ENCODE measurements at places on chromosomes 13 and 19.

DNA sequence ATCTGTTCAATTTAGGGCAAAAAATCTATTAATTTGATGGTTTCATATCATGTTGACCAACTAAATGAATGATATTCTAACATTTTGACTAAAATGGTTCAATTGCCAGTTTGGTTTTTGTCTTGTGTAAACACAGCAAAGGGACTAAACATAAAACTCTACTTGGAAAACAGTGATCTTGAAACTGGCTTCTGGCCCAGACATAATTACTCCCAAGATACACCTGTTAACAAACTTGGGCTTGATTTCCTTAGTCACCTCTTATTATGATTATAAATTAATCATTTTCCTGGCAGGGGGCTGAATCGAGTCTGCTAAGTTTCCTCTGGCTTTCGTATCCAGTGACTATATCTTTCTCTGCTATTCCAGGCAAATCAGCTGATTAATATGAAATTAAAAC lies 78.0 kb upstream of the OXGR1 start:
- H3K4me3 ChIP-seq, result no peak overlapping the region
- no peaks in the 10 kb centered on the region for H3K36me3 ChIP-seq
- H3K27ac ChIP-seq, result no peak overlapping the region
- DNase-seq, result no peak
- H3K4me1 ChIP-seq, result no peaks in the 10 kb centered on the region

- H3K4me3 ChIP-seq, result no peak overlapping the region
- H3K27ac ChIP-seq, result peak overlapping the region; percentile 12
Measured at GRCh38 chr19:14370169-14370939, 10.9 kb upstream of the ADGRE5 start.

GRCh38 chr19:35872180-35872579 lies 3.8 kb downstream of the APLP1 start:
- H3K4me3 ChIP-seq, result no peak overlapping the region
- H3K4me1 ChIP-seq, result peaks cover 13% of the 10 kb centered on the region
- H3K27me3 ChIP-seq, result peaks cover 3% of the 10 kb centered on the region
- no peak overlapping the region for H3K27ac ChIP-seq
- H3K36me3 ChIP-seq, result no peaks in the 10 kb centered on the region

DNA sequence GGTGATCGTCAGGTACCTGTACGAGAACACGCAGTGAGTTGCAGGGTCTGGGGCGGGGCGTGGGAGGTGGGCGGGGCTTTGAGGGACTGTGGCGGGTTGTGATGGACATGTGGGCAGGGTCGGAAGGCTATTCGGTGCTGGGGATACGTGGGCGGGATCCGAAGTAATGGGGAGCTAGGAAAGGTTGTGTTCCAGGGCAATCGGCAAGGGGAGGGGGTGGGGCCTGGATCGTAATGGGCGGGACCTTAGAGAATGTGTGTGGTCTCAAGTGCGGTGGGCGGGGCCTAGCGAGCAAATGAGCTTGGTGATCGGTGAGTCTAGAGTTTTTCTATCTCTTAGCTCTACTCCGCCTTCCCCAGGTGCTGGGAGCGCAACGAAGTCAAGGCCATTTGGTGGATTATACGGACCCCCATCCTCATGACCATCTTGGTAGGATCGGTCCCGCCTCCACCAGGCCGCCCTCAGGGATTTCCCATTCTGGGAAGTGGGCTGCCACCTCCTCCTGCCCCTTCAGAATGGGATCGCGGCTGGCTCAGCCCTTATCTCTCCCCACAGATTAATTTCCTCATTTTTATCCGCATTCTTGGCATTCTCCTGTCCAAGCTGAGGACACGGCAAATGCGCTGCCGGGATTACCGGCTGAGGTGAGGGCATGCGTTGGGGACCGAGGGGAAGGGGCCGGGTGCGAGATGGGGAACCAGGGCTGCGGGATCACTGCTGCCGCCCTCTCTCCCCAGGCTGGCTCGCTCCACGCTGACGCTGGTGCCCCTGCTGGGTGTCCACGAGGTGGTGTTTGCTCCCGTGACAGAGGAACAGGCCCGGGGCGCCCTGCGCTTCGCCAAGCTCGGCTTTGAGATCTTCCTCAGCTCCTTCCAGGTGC lies 9.6 kb downstream of the GIPR start:
- H3K27me3 ChIP-seq, result no peaks in the 10 kb centered on the region
- peak; percentile 89 for DNase-seq
- peak overlapping the region; percentile 70 for H3K27ac ChIP-seq
- peak overlapping the region; percentile 59 for H3K4me3 ChIP-seq
- no peaks in the 10 kb centered on the region for H3K36me3 ChIP-seq

DNA sequence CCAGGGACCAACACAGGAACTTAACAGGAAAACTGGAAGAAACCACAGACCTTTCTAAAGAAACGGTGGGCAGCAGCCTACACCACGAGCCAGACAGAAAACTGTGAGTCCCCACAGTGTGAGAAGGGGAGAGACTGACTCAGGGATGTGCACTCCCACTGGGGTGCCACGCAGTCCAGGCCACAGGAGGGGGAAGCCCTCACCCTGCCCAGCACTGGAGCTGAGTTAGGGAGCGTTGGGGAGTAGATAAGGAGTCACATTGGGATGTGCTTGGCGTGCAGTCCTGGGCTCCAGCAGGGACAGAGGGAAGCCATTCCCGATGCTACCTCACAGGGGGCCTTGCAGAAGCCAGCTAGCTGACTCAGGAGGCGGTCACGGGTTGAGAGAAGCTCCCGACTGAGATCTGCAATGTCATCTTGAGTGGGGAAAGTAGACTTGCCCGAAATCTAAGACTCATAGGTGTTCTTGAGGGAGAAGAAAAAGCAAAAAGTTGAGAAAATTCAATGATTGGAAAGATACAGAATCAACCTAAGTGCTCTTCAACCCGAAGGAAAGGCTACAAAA lies 17.3 kb downstream of the SIGLEC8 start:
- DNase-seq, result no peak
- no peaks in the 10 kb centered on the region for H3K36me3 ChIP-seq
- H3K4me3 ChIP-seq, result no peak overlapping the region
- H3K27ac ChIP-seq, result no peak overlapping the region
- H3K27me3 ChIP-seq, result no peaks in the 10 kb centered on the region

DNA sequence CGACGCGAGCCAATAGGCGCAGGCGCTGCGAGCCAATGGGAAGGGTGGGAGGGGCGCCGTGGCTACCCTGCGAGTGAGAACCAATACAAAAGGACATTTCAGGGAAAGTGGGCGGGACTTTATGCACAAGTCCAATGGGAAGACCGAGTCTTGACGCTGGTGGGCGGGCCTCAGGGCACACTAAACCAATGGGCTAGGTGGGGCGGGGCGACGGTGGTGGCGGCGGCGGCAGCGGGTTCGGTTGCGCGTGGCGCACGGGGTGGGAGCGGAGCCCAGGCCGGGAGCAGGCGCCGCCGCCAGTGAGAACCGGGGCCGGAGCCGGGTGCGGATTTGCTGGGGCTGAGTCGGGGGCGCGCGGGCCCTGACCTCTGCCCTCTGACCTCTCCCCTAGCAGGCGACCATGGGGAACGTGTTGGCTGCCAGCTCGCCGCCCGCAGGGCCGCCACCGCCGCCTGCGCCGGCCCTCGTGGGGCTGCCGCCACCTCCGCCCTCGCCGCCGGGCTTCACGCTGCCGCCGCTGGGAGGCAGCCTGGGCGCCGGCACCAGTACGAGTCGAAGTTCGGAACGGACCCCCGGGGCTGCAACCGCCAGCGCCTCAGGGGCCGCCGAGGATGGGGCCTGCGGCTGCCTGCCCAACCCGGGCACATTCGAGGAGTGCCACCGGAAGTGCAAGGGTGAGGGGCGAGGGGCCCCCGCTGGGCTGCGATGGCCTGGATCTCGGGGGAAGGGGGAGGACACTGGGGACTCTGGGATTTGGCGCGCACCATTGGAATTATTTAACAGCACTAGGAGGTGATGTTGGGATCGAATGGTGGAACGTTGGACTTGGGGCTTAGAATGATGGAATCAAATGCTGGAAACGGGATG lies at the start of gene TOMM40:
TSS of gene TOMM40 (plus strand) at position 239 of the 867 bp plus-strand sequence. CDS start at position 401, 162 bp downstream.
- peak within 1 kb of the TSS; percentile 86 for H3K4me3 ChIP-seq
- no peaks in the 10 kb centered on the region for H3K36me3 ChIP-seq
- no peaks in the 10 kb centered on the region for H3K27me3 ChIP-seq
- H3K4me1 ChIP-seq, result peaks cover 16% of the 10 kb centered on the region

DNA sequence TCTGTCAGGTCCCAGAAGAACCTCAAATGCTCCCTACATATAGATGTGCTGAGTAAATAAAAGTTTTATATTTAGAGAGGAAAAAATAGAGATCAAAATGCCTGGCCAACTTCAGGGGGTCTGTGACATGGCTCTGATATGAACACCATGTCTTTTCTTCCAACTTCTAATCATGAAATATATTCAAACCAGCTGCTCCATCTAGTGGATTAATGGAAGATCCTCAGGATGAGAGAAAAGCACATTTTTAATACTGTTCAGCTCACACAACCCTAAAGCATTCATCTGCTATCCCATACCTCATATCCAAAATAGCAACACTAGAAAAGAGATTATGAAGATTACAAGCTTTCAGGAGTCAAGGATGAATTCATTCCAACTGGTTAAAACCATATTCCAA lies 56.0 kb upstream of the DOCK9 start:
- no peak for DNase-seq
- no peaks in the 10 kb centered on the region for H3K27me3 ChIP-seq
- no peak overlapping the region for H3K27ac ChIP-seq
- no peaks in the 10 kb centered on the region for H3K4me1 ChIP-seq

GRCh38 chr13:94417294-94417693 lies 62.2 kb downstream of the DCT start:
- peaks cover 9% of the 10 kb centered on the region for H3K27me3 ChIP-seq
- DNase-seq, result no peak
- no peaks in the 10 kb centered on the region for H3K36me3 ChIP-seq
- H3K4me3 ChIP-seq, result no peak overlapping the region
- no peaks in the 10 kb centered on the region for H3K4me1 ChIP-seq
- H3K27ac ChIP-seq, result no peak overlapping the region

- no peak overlapping the region for H3K27ac ChIP-seq
- no peaks in the 10 kb centered on the region for H3K27me3 ChIP-seq
- no peaks in the 10 kb centered on the region for H3K4me1 ChIP-seq
- H3K36me3 ChIP-seq, result no peaks in the 10 kb centered on the region
- DNase-seq, result no peak
Measured at GRCh38 chr13:108034909-108035410, 180.4 kb downstream of the LIG4 start.

DNA sequence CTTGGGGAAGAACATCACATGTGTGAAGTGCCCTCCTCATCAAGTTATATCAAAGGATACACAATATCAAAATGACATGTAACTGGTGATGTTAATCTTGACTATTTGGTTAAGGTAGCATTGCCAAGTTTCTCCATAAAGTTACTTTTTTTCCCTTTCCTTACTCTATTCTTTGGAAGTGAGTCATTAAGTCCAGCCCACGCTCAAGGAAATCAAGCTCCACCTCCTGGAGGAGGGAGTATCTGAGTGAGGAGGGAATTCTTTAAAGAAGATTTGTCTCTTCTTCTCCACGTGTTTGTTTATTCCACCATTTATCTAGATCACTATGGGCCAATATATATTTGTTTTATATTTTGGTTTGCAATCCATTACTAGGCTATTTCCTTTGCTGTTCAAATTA lies 33.6 kb upstream of the FNDC3A start:
- H3K27ac ChIP-seq, result no peak overlapping the region
- H3K4me3 ChIP-seq, result no peak overlapping the region
- no peak for DNase-seq
- H3K4me1 ChIP-seq, result no peaks in the 10 kb centered on the region

- peak; percentile 27 for DNase-seq
- no peaks in the 10 kb centered on the region for H3K36me3 ChIP-seq
- H3K27me3 ChIP-seq, result no peaks in the 10 kb centered on the region
Measured at GRCh38 chr13:80339912-80340650, 845 bp downstream of the SPRY2 start.

DNA sequence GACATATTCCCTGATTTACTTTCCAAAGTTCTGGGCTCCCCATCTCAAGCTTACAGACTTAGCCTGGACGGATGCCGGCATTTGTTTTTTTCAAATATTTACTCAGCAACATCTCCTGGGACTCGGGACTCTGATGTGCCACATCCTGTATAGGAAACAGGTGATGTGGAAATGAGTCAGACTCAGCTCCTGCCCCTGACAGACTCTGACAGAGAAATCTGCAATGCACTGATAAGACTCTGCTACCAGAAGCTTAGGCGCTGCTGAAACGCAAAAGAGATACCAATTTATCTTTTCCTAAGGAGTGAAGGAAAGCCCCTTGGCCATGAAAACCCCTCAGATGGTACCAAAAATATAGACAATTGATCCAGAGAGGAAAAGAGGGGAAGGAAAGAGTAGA lies 16.2 kb downstream of the LAIR2 start:
- no peak overlapping the region for H3K27ac ChIP-seq
- no peaks in the 10 kb centered on the region for H3K4me1 ChIP-seq
- H3K27me3 ChIP-seq, result peaks cover 37% of the 10 kb centered on the region
- no peaks in the 10 kb centered on the region for H3K36me3 ChIP-seq

- peaks cover 13% of the 10 kb centered on the region for H3K4me1 ChIP-seq
- peaks cover 6% of the 10 kb centered on the region for H3K36me3 ChIP-seq
- DNase-seq, result no peak
- H3K4me3 ChIP-seq, result no peak overlapping the region
Measured at GRCh38 chr19:43597876-43598275, 1.5 kb downstream of the ZNF576 start.

DNA sequence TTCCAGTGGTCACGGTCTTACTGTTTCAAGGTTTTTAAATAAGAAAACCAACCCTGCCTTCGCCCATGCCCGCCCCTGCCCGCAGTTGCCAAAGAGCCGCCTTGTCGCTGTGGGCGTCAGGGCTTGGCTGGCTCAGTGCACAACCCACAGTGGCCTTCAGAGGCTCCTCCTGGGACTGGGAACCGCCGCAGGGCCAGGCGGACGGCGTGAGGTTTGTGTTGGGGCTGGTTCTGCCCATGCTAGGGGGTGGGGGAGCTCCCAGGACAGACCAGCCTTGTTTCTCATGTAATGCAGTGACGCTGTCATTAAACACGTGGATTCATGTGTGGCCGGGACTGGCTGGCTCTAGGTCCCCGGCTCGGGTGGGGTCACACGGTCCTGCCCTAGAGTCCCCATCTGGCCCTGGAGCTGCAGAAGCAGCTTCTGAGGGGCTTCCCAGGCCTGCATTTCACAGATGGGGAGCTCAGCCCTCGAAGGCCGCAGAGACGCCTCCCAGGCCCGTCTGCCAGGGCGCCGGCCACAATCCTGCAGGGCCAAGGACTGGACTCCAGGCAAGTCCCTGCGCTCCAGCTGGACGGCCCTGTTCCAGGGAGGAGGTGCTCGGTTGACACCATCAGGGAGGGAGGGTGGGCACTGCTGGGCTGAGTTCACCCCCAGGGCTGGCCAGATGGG lies 2.4 kb upstream of the TEKTIP1 start:
- H3K4me3 ChIP-seq, result no peak overlapping the region
- H3K4me1 ChIP-seq, result peaks cover 5% of the 10 kb centered on the region
- H3K36me3 ChIP-seq, result peaks cover 21% of the 10 kb centered on the region
- H3K27me3 ChIP-seq, result no peaks in the 10 kb centered on the region

DNA sequence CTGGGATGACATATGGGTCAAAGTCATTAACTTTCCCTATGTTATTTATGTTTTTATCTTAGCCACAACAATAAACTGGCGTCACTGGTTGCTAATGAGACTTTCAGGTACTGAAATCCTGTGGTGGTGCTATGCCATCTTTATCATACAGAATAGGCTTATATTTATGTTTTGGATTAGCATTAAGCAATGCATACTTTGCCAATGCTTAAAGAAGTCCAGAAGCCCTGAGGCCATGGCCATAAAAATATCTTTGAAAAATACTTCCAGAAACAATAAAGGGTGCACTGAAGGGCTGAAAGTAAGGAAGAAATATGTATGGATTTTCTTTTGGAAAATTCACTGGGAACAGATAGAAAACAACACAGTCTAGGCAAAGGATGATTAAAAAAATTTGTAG lies 304.6 kb upstream of the SLC10A2 start:
- no peak overlapping the region for H3K27ac ChIP-seq
- no peak overlapping the region for H3K4me3 ChIP-seq
- DNase-seq, result no peak
- no peaks in the 10 kb centered on the region for H3K27me3 ChIP-seq

Measured in breast epithelium (tissue), 4 donors.